ENCODE measurements at places on chromosomes 11 and 22. TPM values are rescaled to one million over a fixed set of nuclear protein-coding genes. Genes with fewer than 3 reads are reported as not detected.

DNA sequence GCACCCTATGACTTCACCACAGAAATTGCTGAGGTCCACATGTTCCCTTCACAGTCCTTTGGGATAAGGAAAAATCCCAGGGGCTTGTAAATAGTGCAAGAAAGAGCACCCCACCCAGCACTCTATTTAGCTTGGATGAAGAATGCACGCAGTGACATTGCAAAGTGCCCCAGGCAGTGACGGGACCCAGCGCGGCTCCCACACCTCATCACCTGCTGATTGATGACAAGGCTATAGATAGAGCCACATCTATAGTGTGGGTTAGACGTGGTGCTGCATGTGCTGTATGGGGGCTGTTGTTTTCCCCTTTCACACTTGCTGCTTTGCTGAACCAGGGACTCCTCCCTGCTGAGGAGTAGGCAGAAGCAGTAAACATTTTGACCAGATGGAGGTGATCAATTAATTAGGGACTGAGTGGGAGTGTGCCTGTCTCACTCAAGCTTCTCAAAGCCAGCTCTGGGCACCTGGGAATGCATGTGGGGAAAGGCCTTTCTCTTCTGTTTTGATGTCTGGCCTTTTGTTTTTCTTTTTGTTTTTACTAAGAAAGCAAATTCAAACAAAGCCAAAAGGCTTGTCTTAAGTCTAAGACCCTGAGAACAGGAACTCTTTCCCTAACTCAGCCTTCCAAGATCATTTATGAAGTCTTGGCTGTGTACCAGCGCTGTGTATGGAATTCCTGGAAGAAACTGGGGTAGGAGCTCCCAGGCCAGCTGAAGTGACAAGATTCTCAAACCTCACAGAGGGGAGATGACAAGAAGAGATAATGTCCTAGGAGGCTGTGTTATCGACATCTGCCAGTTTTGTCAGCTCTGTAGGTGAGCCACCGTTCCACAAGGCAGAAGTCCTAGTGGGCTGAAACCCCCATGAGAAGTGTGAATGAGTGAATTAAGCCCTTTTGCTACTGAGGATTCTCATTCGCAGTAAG is 219.7 kb downstream of the BARX2 start:
- DNase-seq = no peak

- DNase-seq = no peak
These were observed 787.7 kb downstream of the NTM start for GRCh38 chr11:132158091-132158490.

Gene WNT7B
- total RNA-seq = 14.2 TPM

Gene APOBEC3F
- 5.9 TPM for total RNA-seq

DNA sequence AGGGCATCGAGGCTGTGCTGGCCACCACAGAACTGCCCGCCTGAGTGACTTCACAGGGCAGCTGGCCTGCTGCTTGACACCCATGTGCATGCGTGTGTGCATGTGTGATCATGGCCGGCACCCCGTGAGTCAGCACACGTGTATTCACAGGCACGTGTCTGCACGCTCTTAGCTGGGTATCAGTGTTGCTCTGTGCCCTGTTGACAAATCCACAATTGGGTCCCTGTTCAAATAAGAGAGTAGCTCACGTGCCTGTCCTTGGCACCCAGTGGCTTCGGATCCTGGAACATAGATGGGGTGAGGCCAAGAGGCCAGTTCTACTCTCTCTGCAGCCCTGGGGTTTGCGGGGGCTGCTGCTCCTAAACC is 14.0 kb downstream of the B3GAT1 start:
- DNase-seq = no peak

GRCh38 chr22:46303347-46303965 is 6.8 kb downstream of the GTSE1 start:
- DNase-seq = no peak

Gene KRTAP5-7
- total RNA-seq = not detected

Gene HSPB2
- total RNA-seq = not detected

DNA sequence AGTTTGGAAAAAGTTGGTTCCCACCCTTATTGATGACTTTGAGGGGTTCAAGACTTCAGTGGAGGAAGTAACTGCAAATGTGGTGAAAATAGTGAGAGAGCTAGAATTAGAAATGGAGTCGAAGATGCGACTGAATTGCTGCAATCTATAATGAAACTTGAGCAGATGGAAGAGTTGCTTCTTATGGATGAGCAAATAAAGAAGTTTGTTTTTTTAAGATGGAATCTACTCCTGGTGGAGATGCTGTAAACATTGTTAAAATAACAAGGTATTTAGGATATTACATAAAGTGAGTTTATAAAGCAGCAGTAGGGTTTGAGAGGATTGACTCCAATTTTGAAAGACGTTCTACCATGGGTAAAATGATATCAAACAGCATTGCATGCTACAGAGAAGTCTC is 64.2 kb upstream of the GRK2 start:
- no peak for DNase-seq

DNA sequence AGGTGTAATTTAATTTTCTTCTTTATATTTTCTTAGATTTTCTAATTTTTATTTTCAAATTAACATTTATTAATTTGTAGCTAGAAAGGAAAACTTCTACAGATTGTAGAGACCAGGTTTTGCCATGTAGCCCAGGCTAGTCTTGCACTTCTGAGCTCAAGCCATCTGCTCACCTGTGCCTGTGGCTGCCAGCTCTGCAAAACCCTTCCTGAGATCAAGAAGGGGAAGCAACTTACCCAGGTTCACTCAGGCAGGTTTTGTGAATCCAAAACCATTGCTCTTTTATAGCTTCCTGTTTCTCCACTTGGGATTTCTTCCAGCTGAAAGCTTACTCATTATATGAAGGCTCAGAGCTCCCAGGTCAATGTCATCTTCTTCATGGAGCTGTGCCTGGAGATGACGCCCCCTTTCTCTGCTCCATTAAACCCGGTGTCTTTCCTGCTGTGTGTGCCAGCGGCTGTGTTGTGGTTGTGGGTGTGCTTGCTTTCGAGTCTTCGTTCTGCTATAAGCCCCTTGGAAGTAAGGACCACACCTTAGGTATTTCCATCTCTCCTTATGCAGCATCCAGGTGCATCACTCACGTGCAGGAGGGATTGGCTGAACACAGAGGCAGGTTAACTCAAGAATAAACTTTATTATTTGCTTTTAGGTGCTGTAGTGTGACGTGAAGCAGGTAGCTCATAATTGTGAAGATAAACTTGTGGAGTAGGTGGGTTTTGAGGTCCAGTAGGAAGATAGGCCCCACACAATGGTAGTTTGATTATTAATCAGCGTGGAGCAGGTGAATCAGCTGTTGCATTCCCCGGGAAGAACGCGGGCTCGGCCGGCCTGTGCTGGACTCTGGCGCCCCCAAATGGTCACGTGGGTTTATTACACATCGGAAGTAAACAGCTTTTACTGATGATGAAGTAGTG is 42.2 kb upstream of the INCENP start:
- peak; percentile 85 for DNase-seq

DNA sequence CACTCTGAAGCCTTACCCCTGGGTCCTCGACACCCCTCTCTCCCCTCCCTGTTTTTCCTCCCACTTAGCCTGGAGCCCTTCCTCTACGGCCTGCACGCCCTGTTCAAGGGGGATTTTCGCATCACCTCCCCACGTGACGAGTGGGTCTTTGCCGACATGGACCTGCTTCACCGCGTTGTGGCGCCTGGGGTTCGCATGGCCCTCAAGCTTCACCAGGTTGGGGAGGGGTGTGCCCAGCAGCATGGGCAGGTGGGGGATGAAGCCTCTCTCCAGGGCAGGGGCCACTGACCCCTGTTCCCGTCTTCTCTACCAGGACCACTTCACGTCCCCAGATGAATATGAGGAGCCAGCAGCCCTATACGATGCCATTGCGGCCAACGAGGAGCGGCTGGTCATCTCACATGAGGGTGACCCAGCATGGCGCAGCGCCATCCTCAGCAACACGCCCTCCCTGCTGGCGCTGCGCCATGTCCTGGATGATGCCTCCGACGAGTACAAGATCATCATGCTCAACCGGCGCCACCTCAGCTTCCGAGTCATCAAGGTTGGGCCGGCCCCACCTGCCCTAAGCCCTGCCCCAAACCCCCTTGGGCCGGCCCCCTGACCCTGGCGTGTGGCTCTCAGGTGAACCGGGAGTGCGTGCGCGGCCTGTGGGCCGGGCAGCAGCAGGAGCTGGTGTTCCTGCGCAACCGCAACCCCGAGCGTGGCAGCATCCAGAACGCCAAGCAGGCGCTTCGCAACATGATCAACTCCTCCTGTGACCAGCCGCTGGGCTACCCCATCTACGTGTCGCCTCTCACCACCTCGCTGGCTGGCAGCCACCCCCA is 2.8 kb upstream of the SIPA1 start:
- DNase-seq = no peak

Gene APOBEC3A
- total RNA-seq = not detected

DNA sequence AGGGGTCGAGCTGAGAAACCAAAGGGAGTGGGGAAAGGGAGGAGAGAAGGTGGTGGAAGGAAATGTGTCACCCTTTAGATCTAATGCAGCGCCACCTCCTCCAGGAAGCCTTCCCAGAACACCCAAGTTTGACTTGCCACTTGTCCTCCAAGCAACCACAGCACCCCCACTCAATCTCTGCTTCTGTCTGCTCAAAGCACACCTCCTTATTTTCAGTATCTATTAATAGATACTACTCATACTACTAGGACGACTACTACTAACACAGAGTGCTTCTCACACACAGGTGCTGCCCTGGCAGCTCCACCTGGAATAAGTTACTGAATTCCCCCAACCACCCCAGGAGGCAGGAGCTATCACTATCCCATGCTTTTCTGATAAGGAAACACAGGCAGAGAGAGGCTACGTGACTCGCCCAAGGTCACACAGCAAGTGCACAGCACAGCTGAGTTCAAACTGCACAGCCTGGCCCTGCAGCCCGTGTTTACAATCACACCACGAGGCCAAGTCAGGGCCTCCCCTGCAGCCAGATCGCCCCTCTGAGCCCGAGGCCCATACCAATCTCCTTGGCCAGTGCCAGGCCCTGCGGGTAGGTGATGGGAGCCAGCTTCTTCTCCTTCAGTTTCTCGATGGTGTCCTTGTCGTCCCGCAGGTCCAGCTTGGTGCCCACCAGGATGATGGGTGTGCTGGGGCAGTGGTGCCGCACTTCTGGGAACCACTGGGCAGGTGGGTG is 13.2 kb downstream of the RAC2 start:
- no peak for DNase-seq

DNA sequence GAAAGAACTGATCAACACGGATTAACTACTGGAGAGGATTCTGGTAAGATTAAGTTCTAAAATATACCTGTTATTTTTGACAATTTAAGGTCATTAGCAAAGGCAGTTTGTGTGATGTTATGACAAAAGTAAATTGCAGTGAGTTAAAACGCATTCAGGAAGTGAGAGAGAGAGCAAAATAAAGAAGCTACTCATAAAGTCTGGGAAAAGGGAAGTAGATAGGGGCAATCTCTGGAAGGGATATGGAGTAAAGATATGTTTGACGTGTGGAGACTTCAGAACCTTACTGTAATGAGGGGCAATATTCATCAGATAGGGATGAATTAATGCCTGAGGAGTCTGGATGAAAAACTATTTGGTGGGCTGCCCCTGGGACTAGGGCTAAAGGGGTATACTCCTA is 16.8 kb downstream of the OR56B4 start:
- no peak for DNase-seq

DNA sequence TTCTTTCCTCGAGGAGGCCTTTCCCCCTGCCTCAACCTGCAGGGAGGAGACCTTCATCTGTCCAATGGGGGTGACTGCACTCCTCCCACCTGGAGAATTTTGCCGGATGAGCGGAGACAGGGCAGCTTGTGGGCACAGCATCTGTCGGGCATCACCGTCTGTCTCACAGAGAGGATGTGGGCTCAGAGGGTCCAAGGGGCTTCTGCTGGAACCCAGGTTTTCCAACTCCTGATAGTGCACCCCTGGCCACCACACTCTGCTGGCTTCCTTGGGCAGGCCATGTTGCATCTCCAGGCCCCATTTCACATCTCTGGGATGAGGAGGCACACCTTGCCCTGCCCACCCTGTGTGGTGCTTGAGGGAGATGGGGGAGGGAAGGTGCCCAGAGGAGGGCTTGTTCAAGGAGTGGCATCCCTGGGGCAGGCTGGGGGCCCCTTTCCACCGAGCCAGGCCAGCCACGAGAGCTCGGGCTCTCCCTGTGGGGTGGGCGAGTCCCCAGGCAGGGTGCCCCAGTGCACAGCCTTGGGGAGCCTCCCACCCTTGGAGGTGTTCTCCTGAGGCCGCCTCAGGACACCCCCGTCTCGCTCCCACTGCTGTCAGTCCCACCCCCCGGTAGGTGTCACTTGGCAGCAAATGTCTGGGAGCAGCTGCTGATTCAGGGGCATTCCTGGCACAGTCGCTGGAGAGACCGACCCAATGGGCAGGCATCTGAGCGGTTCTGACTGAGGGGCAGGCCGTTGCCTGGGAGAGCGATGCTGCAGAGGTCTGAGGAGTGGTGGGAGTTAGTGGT is 84.2 kb downstream of the MORC2 start:
- no peak for DNase-seq

Gene SLCO2B1
- not detected for total RNA-seq

GRCh38 chr22:43885786-43886185 is 6.0 kb downstream of the PNPLA5 start:
- DNase-seq = no peak

GRCh38 chr11:105609832-105610781 is at the start of gene GRIA4:
GRIA4 (plus strand) TSS chr11:105610073; CDS start chr11:105610998, 925 bp downstream.
- peak; percentile 40 for DNase-seq

Gene SYT9
- 0.72 TPM for total RNA-seq

GRCh38 chr11:34243600-34244464 is 114.0 kb downstream of the ABTB2 start:
- no peak for DNase-seq

Measured in neural crest cell (in vitro differentiated cells).